ENCODE measurements at places on chromosomes 3 and 15.

- no peak for DNase-seq
These were observed 129.1 kb upstream of the TGFBR2 start for GRCh38 chr3:30477149-30477921.

GRCh38 chr15:63623232-63623969 is 26.2 kb downstream of the FBXL22 start:
- DNase-seq: no peak

DNA sequence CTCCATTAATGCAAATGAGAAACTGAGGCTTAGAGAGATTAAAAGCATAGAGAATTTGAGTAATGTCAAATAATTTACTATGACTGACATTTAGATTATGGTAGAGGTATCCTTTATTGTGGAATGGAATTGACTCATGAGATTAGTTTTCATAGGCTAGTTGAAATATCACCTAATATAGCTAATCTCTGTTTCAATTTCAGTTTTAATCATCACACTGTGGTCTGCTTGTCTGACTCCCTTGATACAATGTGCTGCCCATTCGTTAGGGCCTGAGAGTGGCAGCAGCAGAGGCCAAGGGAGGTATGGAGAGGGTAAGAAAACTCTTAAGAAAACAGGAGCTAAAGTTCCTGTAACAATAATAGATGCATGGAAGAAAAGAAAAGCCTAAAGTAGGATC is 13.2 kb upstream of the ZBTB20 start:
- DNase-seq: no peak

GRCh38 chr3:116050311-116050915 is 394.9 kb downstream of the LSAMP start:
- DNase-seq: no peak

GRCh38 chr3:270688-271087 is 74.1 kb downstream of the CHL1 start:
- DNase-seq: no peak

DNA sequence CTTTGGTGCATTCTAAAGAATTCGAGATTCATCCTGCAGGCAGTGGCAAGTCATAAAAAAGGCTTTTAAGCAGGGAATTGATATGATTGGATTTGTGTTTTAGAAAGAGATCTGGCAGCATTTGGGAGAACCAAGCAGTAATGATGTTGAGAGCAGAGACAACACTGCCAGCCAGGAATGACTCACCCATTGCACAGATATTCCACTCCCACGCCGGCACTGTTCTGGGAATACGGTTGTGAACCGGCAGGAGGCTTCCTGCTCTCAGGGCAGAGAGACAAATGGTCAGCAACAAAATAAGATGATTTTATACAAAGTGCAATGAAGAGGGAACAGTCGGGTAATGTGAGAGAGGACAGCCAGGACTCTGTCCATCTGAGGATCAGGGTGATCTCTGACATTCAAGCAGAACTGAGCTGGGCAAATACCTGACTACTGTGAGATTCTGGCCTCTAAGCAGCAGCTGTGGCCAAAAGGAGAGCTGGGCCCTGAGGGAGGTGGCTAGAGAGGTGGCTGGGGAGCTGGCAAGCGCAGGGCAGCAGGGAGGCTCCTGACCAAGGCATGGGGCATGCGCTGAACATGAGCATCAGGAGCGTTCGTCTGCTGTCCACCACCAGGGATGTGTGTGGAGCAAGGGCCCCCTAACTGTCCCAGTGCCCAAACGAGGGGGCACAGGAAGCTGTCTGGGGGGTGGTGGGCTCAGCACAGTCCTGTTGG is 56.1 kb upstream of the PLXNA1 start:
- peak; percentile 89 for DNase-seq

DNA sequence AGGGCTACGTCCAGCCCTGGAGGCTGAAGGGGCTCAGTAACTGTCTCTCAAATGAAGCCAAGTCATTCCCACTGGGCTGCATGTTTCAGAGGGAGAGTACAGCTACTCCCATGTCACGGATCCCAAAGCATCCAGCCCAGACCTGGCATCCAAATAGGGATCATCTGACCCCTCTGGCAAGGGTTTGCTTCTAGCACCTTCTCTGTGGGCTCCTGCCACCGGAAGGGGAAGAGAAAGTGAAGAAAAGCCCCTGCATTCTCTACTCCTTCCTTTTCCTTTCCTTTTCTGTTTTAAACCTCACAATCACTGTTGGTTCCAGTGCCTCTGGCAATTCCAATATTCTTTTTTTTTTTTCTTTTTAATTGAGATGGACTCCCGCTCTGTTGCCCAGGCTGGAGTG is 64.5 kb upstream of the CTSH start:
- DNase-seq: no peak

DNA sequence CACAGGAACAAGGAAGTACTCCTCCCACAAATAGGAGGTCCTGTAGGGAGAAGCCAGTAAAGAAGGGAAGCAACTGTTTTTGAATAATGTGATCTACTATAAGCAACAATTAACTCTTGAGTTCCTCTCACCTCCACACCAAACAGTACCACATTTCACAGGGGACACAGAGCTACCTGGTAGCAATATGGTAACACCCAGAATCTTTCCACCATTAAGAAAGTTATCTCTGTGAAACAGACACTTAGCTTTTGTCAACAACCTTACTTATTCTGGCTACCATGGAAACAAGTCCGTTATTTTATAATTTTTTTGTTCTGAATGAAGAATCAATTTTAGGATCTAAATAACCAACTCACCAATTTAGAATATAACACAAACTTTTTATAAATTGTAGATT is 49.5 kb downstream of the TBL1XR1 start:
- DNase-seq: no peak

- DNase-seq: no peak
These were observed 36.2 kb downstream of the AP4E1 start for GRCh38 chr15:50944672-50945071.

DNA sequence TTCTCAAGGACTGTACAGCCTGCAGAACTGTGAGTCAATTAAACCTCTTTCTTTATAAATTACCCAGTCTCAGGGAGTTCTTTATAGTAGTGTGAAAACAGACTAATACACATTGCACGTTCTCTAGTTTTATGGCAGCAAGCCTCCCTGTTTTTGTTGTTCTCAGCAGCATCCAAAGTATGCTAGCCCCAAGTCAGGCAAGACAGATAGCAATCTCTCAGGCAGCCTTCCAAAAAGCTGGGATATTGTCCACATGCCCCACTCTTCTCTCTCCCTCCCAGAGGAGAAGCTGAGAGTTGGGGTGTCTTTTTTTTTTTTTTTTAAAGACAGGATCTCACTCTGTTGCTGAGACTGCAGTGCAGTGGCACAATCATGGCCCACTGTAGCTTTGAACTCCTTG is 130.6 kb downstream of the ISL2 start:
- DNase-seq: no peak

- no peak for DNase-seq
These were observed 195.9 kb upstream of the TBC1D5 start for GRCh38 chr3:17938313-17938712.

All from IMR-90 (cell line).